ENCODE measurements at places on chromosomes 4 and X.

DNA sequence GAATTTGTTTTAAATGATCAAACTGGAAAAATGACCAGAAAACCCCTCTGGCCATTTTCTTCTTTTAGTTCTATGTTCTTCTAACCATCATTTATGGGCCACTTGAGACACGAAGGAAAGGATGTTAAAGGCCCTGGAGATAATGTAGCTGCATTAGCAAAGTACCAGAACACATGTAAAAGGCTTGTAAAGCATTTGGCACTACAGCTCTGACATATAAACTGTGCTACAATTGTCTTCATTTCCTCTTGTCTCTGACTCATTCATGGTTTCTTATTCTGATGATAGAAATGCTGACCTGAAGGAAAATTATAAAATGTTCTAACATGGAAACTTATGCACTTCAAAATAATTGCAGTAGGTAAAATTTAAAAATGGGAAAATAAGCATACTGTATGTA is 388.7 kb downstream of the FAT4 start:
- DNase-seq, result no peak

- no peak for DNase-seq
Measured at GRCh38 chrX:15723887-15724517, 14.1 kb upstream of the CA5B start.

GRCh38 chr4:17094159-17094875 is 195.9 kb upstream of the LDB2 start:
- DNase-seq, result no peak

DNA sequence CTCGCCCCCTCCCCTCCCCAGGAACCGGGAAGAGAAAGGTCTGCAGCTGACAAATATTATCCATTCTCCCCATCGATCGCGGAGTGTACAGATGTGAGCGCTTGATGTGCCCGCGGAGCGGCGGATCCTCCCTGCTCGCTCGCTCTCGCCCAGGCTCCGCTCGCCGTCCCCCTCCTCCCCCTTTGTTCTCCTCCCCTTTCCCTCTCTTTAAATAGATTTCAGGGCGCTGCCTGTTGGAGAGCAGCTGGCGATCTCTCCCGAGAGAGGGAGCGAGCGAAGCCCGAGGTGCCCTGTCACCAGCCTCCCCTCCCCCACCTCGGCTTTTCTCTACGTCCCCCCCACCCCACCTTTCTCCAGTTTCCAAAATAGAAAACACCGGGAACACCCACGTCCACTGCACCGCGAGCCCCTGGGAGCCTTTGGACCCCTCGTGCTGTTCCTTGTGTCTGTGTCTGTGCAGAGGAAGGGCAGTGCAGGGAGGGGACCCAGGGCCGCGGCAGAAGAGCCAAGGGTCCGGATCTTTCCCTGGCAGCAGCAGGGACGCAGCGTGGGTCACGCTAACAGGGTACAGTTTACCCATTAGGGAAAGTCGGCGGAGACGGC is 56.6 kb upstream of the BCOR start:
- DNase-seq, result no peak

DNA sequence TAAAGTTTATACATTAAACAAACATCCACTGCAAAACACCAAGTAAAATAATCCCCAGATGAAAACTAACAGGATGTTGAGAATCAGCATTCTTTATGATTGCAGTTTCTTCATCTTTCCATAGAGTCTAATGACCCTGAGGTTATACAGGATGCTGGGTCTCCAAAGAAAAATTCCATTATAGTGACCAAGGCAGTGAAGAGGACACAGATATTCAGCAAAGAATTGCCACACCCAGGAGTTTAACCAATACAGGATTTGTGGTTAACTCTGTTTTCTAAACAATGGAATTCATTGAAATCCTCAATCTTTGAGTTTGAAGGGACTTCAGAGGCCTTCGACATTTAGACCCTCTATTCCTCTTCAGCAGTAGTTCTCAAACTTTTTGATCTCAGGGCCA is 76.2 kb upstream of the ESX1 start:
- no peak for DNase-seq

DNA sequence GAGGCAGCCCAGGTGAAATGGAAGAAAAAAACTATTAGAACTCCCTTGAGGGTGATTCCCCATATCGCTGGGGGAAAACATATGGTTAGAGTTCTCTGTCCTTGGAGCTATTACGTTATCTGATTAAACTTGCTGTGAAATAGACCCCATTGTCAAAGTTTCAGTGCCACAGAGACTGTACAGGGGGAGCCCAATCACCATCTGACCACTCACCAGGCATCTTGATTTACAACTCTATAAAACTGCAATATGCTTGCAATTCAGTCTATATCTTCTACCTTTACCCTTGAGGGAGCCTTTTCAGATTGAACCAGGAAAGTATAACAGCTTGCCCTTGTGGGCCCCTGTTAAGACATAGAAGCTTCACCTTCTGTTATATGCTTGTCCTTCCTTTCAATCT is 18.2 kb downstream of the TMEM255A start:
- no peak for DNase-seq

GRCh38 chr4:139791681-139792080 is 126.1 kb downstream of the MGST2 start:
- DNase-seq, result no peak

- DNase-seq, result no peak
Measured at GRCh38 chr4:79027656-79028055, 88.4 kb upstream of the PAQR3 start.
